ENCODE measurements at places on chromosomes 16 and 17. TPM values are rescaled to one million over a fixed set of nuclear protein-coding genes. Genes with fewer than 3 reads are reported as not detected.

Gene RGS11
- total RNA-seq = 0.81 TPM

Gene STAC2
- total RNA-seq = not detected

Gene TP53TG3F
- not detected for total RNA-seq

Gene RNF227
- 3.0 TPM for total RNA-seq

Gene FOXF1
- 0.19 TPM for total RNA-seq

Gene CACNG5
- total RNA-seq = not detected

Gene PIRT
- total RNA-seq = not detected

Gene RBFOX1
- not detected for total RNA-seq

Data from bladder microvascular endothelial cell (primary cell).